Transverse colon (tissue), 4 donors: ENCODE measurements at places on chromosomes 4 and X. TPM values are rescaled to one million over a fixed set of nuclear protein-coding genes. Genes with fewer than 3 reads are reported as not detected.
A peak's percentile ranks its signal among the peaks of the same experiment; 100 is the strongest.

Gene VSIG4
- 66.9 TPM for total RNA-seq

Gene SH3TC1
- 15.0 TPM for total RNA-seq

DNA sequence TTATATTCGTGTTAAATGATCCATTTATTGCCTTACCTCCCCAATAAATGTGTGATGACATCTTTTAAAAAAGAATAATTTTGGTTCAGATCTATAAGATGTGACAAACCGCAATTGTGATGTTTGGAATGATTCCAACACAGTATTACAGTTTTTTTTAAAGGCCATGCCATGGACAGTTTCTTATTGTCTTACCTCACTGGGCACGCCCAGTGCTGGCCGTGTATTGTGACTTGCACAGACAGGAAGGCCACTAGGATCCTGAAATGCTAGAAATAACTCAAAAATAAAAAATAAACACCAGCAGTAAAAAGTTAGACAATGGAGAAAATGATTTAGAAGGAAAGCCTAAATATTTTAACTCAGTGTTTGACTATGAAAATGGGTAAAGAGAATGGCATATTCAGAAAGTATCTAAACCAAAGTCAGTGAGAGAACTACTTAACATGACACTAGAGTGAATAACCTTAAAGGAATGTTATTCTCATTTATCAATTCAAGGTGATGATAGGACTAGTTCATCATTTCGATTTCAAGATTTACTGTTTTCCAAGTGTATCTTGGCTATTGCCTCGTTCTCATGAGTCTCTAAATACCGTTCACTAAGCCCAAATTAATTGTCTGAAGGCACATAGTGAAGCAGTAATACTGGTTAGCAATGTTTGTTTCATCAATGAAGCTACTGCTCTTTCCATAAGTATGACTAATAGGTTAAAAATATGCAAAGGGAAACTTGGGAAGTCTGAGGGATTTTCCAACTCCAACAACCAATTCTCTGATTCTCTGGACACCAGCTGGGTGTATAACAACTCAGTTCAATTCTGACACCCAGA lies 46.1 kb upstream of the VEGFC start:
- H3K27ac ChIP-seq: no peak overlapping the region
- H3K27me3 ChIP-seq: no peaks in the 10 kb centered on the region
- no peak overlapping the region for H3K4me3 ChIP-seq
- DNase-seq: no peak

Gene GSPT2
- total RNA-seq: 5.2 TPM

DNA sequence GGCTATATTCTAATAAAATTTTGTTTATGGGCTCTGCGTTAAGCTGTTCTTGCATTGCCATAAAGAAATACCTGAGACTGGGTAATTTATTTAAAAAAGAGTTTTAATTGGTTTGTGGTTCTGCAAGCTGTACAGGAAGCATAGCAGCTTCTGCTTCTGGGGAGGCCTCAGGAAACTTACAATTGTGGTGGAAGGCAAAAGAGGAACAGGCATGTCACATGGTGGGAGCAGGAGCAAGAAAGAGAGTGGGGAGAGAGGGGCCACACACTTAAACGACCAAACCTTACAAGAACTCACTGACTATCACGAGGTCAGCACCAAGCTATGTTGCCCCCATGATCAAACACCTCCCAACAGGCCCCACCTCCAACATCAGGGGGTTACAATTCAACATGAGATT lies 74.0 kb downstream of the FHDC1 start:
- H3K4me3 ChIP-seq: no peak overlapping the region
- DNase-seq: no peak
- H3K27ac ChIP-seq: no peak overlapping the region
- H3K27me3 ChIP-seq: no peaks in the 10 kb centered on the region
- no peaks in the 10 kb centered on the region for H3K36me3 ChIP-seq

DNA sequence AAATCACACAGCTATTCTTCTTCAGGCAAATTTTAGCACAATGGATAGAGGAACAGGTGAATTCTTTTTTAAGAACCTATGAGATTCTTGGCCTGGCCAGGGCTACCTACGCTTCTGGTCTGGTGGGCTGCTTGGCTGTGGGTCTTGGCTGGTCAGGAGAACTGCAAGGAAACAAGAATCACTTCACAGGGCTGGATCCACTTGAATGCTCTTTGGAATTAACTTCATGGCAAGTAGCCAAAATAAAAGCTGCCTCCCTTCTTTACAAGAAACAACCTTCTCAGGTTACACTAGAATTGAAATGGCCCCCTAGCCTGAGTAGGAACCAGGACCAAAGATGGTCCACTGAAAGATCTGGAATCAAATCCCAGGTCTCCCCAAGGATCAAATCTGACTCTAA lies 519.1 kb downstream of the IQCM start:
- no peak overlapping the region for H3K27ac ChIP-seq
- no peak overlapping the region for H3K4me3 ChIP-seq
- no peaks in the 10 kb centered on the region for H3K4me1 ChIP-seq
- H3K27me3 ChIP-seq: no peaks in the 10 kb centered on the region

GRCh38 chr4:120007191-120007871 lies 59.3 kb downstream of the MAD2L1 start:
- H3K4me1 ChIP-seq: peaks cover 6% of the 10 kb centered on the region
- H3K4me3 ChIP-seq: no peak overlapping the region
- no peak for DNase-seq
- H3K27me3 ChIP-seq: no peaks in the 10 kb centered on the region
- H3K27ac ChIP-seq: no peak overlapping the region
- H3K36me3 ChIP-seq: no peaks in the 10 kb centered on the region

Gene ITGB1BP2
- total RNA-seq: not detected

DNA sequence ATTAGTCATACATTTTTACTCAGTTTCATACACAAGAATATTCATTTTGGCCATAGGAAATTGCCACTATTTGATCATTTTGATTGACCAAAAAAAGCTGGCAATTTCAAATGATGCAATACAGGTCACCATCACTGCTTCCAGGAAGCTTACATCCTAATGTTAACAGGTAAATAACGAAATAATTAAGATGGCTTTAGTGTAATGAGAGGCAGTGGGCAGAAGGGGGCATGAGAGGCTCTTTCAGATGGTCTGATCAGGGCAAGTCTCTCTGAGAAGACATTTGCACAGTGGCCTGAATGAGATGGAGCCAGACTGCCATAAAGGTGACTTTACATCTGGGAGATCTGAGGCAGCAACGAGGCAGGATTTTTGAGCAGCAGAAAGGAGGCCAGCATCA lies 170.7 kb downstream of the SLIT2 start:
- H3K4me3 ChIP-seq: no peak overlapping the region
- no peaks in the 10 kb centered on the region for H3K4me1 ChIP-seq
- no peaks in the 10 kb centered on the region for H3K36me3 ChIP-seq
- no peak overlapping the region for H3K27ac ChIP-seq
- DNase-seq: peak; percentile 60

- H3K27me3 ChIP-seq: no peaks in the 10 kb centered on the region
- DNase-seq: no peak
- no peaks in the 10 kb centered on the region for H3K36me3 ChIP-seq
- H3K4me1 ChIP-seq: no peaks in the 10 kb centered on the region
Measured at GRCh38 chrX:139538907-139539790, 8.6 kb downstream of the F9 start.

- H3K4me1 ChIP-seq: no peaks in the 10 kb centered on the region
- no peak overlapping the region for H3K27ac ChIP-seq
- DNase-seq: no peak
- no peaks in the 10 kb centered on the region for H3K36me3 ChIP-seq
Measured at GRCh38 chr4:68469482-68469881, 22.2 kb downstream of the TMPRSS11E start.
